HuH-7 (cell line): ENCODE measurements at places on chromosomes 5 and 9.

DNA sequence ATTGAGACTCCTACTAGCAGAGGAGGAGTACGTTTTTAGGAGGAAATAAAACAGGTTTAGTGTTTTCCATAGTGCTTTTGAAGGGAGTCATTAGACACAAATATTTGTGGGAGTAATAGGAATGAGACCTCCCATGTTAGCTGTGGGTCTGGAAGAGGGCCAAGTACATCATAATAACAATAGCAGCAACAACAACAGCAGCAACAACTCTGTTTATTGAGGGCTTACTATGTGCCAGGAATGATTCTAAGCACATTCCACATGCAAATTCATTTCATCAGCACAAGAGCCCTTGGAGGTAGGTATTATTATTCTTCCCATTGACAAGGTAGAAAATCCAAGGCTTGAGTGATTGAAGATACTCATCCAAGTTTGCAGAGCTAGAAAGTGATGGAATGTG lies 384.2 kb upstream of the RPS23 start:
- no peak for DNase-seq

DNA sequence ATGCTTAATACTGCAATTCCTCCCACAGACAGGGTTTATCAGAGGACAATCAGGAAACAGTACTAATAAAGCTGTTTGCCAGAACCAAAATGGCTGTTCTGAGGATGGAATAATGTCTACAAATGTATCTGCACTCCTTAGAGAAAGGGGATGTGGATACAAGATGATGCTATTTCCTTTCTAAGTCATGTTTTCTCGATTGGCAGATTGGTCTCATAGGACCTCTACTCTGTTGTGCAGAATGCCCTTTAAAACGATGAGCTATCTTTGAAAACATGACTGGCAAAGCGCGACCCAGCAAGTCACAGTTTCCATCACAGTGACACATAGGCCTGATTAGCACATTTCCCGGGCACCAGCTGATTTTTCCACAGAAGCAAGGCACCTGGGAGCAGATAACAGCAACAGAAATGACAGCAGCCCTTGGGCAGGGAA lies 54.0 kb downstream of the AOPEP start:
- no peak for DNase-seq

DNA sequence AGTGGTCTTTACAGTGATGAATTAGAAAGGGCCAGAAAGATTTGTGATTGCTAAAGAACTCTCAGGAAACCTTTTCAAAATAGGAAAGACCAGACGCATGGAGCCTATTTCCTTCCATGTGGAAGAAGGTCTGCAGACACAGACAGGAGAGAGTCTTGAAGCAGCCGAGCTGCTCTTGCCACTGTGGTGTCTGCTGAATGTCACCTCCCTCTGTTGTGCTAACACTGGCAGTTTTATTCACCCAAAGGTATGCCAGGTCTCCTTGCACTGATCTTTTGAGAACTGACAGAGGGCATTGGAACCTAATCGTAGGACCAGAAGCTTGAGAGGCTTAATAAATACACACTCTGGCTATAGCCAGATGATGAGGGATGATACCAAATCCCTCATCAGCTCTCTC lies 108.7 kb downstream of the SREK1 start:
- DNase-seq: no peak

DNA sequence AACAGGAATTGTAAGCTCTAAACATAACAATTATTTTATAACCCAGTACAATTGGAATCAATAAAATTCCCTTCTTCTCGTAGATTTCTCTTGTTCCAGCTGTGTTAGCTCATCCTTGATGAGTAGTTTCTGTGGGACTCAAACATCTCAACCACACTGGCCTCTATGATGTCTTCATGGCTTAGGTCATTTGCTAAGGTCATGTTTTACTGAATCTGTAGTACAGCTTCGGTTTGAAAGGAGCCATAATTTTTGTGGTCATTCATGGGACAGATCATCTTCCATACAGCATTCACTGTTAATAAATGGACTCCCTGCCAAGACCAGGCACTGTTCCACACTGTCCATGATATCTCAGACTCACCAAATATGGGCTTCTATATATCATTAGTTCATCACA lies 369.0 kb upstream of the RFX3 start:
- no peak for DNase-seq

DNA sequence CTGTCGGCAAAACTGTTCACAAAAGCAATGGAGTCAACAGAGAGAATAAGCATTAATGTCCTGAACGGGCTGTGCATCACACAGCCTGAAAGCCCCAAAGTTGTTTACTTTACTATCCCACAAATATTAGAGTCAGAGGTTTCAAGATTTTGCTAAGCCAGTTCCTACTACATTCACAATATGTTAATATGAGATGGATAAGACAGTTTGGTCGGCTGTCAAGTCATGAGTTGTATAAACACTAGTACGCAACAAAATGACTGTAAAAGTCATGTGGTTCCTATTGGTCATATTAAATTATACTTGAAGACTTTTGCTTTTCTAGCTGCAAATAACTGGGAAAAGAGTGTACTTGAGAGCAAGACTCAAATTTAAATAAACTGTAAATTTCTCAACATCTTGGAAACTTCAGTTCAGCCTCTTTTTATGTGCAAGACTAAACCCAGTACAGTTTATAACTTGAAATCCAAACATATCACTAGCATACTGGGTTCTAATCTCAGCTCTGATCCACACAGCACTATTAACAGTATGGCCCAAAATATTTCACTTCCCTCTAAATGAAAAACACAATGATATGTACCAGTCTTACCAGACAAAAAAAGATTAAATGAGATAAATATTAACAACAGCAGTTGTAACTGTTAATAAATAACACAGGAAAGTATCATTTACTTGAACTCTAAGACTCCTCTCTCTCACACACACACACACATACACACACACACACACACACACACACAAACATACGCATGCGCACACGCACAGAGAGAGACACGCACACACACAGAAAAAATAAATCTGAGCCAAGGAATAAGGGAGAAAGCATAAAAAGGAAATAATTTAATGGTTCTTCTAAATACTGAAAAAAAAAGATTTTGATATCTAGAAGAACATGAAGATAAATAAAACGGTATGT lies 33.1 kb downstream of the FANCC start:
- DNase-seq: no peak

DNA sequence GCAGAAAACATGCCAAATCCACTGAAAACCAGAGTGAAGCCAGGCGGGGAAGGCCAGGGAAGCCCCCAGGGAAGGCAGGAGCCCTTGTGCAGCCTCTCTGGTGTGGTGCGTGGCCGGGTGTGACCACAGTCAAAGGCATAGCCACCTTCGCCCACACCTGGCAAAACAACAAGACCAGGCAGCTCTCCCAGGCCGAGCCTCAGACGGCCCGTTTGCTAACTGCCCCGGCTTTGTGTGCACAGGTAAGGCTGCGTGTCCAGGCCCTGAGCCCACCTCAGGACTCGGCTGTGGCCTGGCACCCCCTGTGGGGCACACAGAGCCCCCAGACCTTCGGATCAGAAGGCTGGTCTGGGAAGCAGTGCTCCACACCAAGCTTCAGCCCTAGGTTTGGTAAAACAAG lies 6.1 kb downstream of the TMEM250 start:
- no peak for DNase-seq

- peak; percentile 12 for DNase-seq
Measured at GRCh38 chr5:112529525-112529924, 110.4 kb upstream of the EPB41L4A start.

- no peak for DNase-seq
Measured at GRCh38 chr5:140242890-140243585, 59.9 kb downstream of the PFDN1 start.

DNA sequence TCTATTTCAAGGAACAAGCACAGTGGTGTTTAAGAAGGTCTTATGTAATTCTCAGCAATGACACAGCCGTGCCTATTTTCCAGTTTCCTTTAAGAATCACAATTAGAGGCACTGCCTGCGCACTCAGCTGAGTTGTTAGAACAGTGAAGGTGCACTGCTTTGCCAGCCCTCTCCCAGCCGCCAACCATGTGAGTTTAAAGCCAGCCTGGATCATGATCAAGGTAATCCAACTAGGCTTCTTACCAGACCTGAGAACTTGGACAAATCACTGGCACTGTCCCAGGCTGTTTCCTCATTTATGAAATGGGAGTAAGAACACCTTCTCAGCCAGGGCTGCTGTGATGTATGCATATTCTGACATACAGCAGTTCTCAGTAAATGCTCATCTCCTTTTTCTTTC lies 99.6 kb downstream of the ASTN2 start:
- no peak for DNase-seq

DNA sequence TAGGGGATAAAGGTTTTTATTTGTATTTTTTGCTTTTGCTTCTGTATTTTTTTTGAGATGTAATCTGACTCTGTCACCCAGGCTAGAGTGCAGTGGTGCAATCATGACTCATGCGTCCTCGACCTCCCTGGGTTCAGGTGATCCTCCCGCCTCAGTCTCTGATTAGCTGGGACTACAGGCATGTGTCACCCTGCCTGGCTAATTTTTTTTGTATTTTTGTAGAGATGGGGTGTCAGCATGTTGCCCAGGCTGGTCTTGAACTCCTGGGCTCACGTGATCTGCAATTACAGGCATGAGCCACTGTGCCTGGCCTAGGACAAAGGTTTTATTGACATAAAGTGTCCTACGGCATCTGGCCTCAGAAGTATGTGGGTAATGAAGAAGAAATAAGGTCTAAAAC lies 297.1 kb upstream of the C9orf72 start:
- no peak for DNase-seq

- peak; percentile 2 for DNase-seq
Measured at GRCh38 chr5:51104556-51104955, 278.7 kb upstream of the ISL1 start.

- DNase-seq: no peak
Measured at GRCh38 chr5:160520609-160521391, 99.1 kb downstream of the PTTG1 start.

- DNase-seq: no peak
Measured at GRCh38 chr9:89367726-89368437, 49.6 kb downstream of the SECISBP2 start.

- peak; percentile 96 for DNase-seq
Measured at GRCh38 chr9:129006328-129007034, 21.6 kb downstream of the SH3GLB2 start.

DNA sequence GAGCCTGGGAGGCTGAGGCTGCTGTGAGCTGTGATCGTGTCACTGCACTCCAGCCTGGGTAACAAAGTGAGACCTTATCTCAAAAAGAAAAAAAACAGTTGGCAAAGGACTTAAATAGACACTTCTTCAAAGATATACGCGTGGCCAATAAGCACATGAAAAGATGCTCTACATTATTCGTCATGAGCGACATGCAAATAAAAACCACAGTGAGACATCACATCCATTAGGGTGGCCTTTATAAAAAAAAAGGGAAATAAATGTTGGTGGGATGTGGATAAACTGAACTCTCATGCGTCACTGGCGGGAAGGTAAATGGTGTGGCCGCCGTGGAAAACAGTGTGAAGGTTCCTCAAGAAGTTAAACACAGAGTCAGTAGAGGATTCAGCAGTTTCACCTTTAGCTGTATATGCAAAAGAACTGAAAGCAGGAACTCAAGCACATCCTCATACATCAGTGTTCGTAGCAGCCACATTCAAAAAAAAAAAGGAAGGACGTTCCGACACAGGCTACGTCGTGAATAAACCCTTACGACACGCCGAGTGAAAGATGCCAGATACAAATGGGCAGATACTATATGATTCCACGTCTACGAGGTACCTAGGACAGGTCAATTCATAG lies 24.5 kb upstream of the NRARP start:
- no peak for DNase-seq

- no peak for DNase-seq
Measured at GRCh38 chr9:13165236-13165945, 114.1 kb downstream of the MPDZ start.

DNA sequence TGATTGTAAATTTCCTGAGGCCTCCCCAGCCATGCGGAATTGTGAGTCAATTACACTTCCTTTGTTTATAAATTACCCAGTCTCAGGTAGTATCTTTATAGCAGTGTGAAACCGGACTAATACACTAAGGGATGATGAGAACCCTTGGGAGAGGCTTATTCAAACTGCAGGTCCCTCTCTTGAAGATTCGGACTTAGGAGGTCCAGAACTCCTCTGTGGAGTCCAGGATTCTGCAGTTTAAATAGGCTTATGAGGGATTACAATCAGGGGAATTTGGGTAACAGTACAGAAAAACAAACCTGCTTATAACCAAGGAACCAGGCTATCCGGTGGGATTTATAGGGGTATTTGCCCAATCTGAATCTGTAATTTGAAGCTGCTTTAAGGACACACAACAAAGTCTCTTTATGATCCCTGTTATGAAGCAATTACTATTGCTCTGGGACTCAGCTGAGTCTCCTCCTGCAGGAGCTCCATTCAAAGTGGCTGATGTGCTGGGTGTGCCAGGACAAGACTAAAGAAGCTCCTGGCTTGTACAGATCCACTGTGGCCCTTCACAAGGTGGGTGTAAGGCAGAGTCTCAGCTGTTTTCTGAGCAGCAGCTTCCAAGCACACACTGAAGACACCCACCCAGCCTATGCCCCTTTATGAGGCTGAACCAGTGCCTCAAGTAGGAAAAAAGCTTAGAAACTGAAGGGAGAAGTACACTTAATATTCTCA lies 41.8 kb upstream of the LHFPL2 start:
- DNase-seq: no peak

GRCh38 chr5:160938532-160938931 lies 86.5 kb upstream of the ATP10B start:
- no peak for DNase-seq

DNA sequence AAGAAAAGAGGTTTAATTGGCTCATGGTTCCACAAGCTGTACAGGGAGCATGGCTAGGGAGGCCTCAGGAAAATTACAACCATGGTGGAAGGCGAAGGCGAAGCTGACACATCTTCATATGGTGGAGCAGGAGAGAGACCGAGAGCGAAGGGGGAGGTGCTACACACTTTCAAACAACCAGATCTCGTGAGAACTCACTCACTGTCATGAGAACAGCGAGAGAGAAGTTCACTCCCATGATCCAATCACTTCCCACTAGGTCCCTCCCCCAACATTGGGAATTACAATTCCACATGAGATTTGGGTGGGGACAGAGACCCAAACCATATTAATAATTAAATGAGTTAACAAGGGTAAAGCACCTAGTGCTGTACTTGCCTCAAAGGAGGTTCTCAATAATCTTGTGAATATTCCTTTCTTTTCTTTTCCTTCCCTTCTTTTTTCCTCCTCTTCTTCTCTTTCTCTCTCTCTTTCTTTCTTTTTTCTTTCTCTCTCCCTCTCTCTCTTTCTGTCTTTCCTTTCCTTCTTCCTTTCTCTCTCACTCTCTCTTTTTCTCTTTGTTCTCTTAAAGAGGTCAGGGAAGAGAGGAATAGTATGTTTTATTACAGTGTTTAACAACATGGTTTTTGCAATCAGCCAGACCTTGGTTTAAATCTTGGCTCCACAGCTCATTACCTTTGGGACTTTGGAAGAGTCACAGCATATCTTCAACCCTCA lies 29.0 kb downstream of the TNFSF15 start:
- no peak for DNase-seq

DNA sequence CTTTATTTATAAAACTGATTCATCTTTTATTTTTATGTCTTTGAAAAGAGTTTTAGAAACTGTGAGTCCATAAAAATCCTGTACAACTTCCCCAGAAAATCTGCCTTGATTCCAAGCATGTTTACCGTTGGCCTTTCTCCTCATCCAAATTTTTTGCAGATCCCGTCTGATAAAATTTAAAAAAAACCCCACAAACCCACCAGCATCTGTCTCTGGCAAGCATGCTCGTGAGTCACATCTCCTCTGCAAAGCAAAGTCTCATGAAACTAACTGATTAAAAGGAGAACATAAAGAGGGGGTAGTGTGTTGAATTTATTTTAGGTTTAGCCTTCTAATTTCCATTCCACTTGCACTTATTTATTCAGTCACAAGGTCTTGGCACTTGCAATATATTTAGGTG lies 109.4 kb downstream of the MAT2B start:
- DNase-seq: no peak
